ENCODE measurements at places on chromosomes 5 and 9.

- ATAC-seq = no peak
These were observed 1003.6 kb downstream of the CDH9 start for GRCh38 chr5:26034813-26035212.

DNA sequence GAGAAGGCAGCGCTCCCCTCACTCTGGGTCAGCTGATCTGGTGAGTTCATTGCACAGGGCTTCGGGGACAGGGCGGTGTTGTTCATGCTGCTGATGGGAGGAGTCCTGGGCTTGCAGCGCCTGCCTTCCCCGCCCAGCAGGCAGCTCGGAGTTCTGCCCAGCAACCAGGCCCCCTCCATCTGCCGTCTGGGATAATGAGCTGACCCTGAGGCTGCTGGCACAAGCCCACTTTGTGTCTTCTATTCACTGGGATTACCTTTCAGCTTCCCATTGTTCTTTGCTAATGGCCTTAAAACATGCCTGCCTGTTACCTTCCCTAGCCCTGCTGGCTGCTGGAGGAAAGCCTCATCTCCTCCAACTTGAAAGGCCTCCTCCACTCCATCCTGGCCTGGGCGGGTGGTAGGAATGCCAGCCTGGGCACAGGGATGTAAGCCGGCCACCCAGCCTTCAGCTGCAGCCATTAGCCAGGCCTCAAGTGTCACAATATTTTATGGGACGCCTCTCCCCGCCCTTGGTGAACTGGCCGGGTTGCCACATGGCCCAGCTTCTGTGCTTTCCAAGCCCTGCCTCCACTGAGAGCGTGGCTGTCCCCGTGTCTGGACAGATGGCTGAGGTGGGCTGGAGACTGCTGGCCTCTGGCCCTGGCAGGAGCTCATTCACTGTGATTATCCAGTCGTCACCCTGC, 70.4 kb downstream of the GADD45G start:
- ATAC-seq = peak; percentile 90

DNA sequence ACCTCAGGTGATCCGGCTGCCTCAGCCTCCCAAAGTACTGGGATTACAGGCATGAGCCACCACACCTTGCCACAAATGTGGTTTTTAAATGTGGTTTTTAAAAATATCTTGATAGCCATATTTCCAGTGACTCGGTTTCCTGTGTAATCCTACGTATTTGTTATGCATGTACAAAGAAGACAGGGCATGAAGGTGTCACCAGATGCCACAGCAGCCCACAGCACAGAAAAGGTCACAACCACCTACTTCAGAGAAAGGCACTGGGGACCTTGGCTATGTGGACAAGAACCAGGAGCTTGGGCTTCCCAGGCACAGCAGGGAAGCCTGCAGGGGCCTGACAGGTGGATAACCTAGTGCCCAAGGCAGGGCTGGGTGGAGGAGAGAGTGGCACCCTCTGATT, 38.0 kb downstream of the C9orf50 start:
- no peak for ATAC-seq

GRCh38 chr5:474840-475661, 32.1 kb downstream of the EXOC3 start:
- ATAC-seq = no peak

GRCh38 chr9:78103971-78104433, 72.4 kb upstream of the GNAQ start:
- no peak for ATAC-seq

- ATAC-seq = no peak
These were observed 32.2 kb downstream of the IER5L start for GRCh38 chr9:129145841-129146292.

DNA sequence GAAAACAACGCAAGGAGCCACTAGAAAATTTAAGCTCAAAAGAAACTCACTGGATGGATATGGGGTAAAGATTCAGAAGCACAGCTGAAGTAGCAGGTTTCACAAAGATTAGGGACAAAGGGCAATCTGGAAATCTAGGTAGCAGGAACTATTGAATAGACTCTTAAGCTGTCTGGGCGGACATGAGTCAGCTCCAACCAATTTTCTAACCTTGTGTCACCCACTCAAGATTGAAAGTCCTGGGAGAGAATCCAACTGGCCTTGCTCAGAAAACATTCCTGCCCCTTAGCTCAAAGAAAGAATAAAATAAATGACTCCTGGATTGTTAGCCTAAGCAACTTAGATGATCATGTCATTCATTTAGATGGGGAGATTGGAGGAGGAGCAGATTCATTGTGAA, 69.2 kb downstream of the STK32A start:
- ATAC-seq = no peak

- ATAC-seq = peak; percentile 46
These were observed 96.2 kb upstream of the ICE1 start for GRCh38 chr5:5326115-5326758.

DNA sequence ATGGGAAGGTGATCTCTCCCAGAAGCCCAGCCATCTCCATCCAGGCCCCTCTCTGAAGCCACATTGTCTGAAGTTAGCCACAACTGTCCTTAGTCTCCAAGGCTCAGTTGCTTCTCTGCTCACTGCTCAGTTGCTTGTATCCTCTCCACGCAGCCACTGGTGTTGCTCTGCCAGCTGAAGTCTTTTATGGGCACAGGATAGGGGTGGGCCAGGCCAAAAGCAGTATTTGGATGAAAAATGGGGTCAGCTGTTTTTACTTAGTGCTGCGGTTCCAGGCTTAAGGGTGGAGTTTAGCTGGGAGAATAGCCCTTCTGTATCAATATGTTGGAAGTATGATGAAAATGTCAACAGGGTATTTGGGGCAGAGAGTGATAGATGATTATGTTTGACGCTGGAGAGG, 168.8 kb upstream of the PPP1R2B start:
- no peak for ATAC-seq

DNA sequence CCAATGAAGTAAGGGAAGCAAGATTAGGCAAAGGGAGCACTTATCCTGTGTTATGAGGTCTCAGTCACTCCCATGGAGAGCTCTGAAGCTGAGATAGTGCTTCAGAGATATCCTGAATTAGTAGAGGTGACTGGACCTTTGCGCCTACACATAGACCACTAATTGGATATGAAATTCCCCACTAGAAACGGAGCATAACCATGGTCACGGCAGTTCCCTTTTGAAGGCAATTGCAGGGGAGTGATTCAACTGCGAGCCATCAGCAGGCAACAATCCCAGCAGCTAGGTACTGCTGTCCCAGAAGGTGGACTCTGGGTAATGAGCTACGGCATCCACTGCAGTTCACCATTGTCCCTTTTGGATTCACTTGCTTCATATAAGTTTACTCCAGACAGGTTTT, 267.7 kb upstream of the RASA1 start:
- no peak for ATAC-seq

DNA sequence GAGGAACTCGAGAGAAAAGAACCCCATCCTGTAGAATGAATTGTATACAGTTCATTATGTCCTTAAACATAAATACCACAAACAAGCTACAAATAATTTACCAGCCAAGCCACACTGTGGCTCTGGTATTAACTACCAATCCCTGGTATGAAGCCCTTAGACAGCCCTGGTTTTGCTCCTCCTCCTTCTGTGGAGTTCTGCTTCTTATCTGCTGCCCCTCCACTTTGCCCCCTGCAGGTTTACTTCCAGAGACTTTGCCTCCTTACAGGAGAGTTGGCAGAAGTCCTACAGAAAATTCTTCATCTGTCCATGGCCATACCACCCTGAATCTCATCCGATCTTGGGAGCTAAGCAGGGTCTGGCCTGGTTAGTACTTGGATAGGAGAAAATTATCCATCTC, 219.8 kb downstream of the ACTL7B start:
- no peak for ATAC-seq

GRCh38 chr5:80956272-80956671, 3.9 kb upstream of the RASGRF2 start:
- no peak for ATAC-seq

DNA sequence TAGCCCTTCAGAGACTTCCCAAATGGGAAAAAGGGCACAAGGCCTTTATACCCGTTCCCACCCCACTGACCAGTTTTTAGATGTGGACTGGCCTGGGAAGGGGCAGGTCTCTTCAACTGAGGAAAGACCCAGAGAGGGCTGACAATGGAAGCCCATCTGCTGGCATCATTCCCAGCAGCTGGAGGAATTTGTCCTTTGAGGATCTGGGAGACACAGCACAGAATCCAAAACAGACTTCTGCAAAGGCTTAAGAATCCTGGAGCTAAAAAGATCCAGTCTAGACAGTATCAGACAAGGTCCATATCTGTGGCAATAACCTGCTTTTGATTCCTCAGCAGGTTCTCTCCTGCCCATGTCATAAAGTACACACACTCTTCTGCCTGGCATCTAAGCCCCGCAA, 329.2 kb downstream of the TMEM167A start:
- no peak for ATAC-seq

DNA sequence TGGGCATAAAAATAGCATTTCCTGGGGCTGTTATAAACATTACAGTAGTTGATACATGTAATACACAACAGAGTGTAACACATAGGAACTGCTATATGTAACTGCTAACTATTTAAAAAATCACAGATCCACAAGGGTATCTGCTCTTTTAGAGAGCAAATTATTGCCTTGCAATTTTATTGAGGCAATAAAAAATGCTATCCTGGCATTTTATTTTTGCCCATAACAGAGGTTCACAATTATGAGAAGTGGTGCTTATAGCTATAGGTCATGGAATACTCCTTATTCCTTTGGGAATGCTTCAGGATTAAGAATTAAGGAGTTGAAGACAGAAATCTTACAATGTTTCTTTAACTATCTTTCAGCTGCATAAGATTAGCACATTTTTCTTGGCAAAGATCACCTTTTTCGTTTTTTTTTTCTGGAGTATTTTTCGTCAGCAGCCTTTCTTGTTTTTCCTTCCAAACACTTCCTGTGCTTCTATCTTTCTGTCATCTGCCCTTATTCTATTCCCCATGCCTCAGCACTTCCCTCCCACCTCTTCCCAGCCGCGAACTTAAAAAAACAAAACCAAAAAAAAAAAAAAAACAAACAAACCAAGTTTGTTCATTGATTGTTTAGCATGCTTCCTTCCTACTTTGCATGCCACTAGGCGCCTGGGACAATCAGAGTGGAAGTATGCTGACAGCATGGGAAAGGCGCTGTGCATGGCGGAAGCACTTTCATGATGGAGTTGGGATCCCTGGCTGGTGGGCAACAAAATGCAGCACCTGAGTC, 264.2 kb downstream of the MAST4 start:
- peak; percentile 47 for ATAC-seq

GRCh38 chr5:5139336-5139776, 774 bp upstream of the ADAMTS16 start:
- ATAC-seq = no peak

GRCh38 chr9:34797367-34797766, 87.4 kb upstream of the CCL21 start:
- no peak for ATAC-seq

GRCh38 chr5:62299600-62299999, 6.4 kb upstream of the KIF2A start:
- no peak for ATAC-seq

- ATAC-seq = no peak
These were observed 19.8 kb upstream of the FAM151B start for GRCh38 chr5:80468131-80468530.

DNA sequence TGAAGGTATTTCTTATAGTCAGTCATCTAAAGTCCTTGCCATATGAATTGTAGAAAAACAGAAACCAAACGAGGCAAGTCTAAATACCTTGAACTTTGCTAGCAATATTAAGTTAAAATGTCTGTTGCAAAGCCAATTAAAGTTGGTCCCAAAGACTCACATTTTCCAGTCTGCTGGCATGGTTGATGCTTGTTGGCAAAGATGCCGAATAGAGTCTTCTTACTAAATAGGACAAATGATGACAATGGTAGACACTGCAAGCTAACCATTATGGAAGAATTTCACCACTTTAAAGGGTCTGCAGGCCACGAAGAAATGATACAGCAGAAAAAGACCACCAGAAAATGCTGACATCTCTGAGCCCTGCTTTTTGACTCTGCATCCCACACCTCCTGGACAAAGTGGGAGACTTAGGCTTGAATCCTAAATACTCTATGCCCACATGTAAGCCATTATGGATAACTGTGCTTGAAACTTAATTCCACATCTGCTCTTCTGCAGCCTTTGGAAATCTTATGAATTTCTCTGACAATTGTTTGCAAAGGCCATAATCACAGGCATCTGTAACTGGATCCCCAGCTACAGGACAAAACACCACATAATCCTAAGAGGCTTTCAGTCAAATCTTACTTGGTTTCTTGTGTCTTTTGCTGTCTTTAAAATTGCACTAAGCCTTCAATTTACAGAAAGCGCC, 61.3 kb downstream of the LHFPL2 start:
- no peak for ATAC-seq

DNA sequence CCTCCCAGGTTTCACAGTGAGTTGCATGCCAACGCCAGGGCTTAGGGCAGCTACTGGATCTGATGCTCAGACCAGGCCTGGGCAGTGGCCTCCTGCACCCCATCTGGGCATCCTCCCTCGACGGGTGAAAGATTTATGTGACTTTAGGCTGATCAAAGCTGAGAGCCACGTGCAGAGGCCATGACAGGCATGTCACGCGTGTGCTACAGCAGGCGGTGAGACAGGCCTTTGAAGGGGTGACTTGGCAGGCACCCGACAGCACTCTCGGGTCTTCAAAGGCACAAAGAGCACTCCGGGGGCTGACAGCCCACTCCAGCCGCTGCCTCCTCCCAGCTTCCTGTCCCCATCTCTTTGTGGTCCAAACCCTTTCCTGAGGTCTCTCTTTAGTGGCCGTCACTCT, 66.2 kb downstream of the NTNG2 start:
- no peak for ATAC-seq

GRCh38 chr9:130894546-130894945, 2.1 kb downstream of the QRFP start:
- peak; percentile 31 for ATAC-seq

DNA sequence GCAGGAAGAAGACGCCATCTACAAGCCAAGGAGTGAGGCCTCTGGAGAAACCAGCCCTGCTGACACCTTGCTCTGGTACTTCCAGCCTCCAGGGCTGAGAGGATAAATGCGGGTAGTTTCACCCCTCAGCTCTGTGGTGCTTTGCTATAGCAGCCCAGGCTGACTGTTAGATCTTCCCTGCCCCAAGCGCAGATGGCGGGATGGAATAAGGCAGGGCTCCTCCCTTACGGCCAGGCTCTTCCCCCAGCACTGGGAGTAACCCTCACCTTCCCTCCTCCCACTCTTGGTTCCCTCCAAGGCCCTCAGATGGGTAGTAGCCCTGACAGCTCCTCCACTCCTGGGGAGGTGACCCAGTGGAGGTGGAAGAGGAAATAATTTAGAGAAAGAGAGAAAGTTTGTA, 285.1 kb downstream of the GADD45G start:
- ATAC-seq = no peak

Data from motor neuron (in vitro differentiated cells).